ENCODE measurements at places on chromosomes 6 and 20. TPM values are rescaled to one million over a fixed set of nuclear protein-coding genes. Genes with fewer than 3 reads are reported as not detected.

Gene PI16
- not detected for total RNA-seq

Gene PRKN
- total RNA-seq: 6.0 TPM

Gene BCAS1
- total RNA-seq: not detected

Gene WASF1
- total RNA-seq: 55.7 TPM

Gene OR5V1
- total RNA-seq: not detected

Gene MRAP2
- 0.15 TPM for total RNA-seq

Gene HDGFL1
- not detected for total RNA-seq

Gene MUC21
- not detected for total RNA-seq

Gene GLP1R
- not detected for total RNA-seq

Gene RIN2
- 23.9 TPM for total RNA-seq

Gene SLC22A23
- 11.9 TPM for total RNA-seq

Gene TDRD6
- total RNA-seq: 0.66 TPM

Gene KCNG1
- total RNA-seq: 24.8 TPM

Gene EDN3
- not detected for total RNA-seq

Gene AKAP12
- total RNA-seq: 0.34 TPM

Data from MCF 10A (cell line).